ENCODE measurements at places on chromosomes 13 and 19.

- DNase-seq = peak; percentile 28
Measured at GRCh38 chr19:54136086-54136863, 1.3 kb upstream of the CNOT3 start.

- DNase-seq = no peak
Measured at GRCh38 chr19:45068041-45068440, 8.2 kb downstream of the ZNF296 start.

- peak; percentile 83 for DNase-seq
Measured at GRCh38 chr19:45577111-45577905, 7.3 kb downstream of the OPA3 start.

- no peak for DNase-seq
Measured at GRCh38 chr19:43409415-43409814, 5.3 kb upstream of the TEX101 start.

DNA sequence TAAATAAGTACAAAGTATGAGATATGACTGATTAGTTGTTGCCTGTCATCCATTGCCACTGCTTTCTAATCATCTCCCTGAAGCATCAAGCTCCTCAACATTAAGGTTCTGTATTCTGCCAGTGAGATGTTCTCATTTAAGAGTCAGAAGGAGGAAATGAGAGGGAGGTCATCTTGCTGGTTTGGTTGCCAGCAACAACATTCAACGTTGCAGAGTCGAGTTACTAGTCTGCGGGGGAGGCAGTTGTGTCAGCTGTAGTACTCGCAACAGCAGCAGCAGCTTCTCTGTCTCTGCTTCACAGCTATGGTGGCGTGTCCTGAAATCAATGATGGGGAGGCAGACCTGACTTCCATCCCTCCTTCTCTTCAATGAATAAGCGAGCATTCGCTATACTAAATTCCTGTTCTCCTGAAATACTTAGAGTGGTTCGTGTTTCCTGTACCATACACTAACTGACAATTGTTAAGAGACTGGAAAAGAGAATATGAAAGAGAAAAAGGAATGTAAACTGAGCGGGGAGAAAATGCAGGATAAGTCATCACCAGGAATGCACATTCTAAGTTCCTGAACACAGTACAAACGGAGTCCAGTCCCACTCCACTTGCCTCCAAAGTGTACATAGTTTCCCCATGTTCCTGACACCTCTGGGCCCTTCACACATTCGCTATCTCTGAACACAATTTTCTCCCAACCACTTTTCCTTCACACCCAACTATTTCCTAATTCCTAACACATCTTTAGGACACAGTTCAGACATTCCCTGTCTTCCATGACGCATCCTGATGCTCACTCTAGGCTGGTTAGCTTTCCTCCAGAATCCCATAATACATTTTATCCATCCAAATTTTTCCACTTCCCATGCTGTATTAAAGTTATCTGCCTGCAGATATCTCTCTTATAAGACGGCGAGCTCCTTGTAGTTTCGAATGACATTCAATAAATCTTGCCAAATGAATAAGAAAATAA lies 263.0 kb downstream of the KLF12 start:
- peak; percentile 62 for DNase-seq

DNA sequence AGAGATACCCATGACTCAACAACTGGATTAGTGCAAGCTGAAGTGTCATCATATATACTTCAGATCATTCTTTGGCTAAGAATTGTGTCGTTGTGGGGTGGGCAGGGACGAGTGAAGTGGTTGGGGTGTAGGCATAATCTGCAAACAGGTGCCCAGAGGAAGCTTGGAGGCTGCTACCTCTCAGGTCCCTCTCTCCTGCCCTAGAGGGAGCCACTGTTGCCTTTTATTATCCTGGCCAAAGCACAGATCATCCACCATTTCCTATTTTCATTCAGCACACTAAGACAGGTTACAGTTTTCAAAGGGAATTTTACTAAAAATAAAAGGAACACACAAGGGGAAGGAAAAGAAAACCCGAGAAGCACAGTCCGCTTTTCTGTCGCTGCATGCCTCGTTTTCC lies 126.6 kb downstream of the HS6ST3 start:
- no peak for DNase-seq

DNA sequence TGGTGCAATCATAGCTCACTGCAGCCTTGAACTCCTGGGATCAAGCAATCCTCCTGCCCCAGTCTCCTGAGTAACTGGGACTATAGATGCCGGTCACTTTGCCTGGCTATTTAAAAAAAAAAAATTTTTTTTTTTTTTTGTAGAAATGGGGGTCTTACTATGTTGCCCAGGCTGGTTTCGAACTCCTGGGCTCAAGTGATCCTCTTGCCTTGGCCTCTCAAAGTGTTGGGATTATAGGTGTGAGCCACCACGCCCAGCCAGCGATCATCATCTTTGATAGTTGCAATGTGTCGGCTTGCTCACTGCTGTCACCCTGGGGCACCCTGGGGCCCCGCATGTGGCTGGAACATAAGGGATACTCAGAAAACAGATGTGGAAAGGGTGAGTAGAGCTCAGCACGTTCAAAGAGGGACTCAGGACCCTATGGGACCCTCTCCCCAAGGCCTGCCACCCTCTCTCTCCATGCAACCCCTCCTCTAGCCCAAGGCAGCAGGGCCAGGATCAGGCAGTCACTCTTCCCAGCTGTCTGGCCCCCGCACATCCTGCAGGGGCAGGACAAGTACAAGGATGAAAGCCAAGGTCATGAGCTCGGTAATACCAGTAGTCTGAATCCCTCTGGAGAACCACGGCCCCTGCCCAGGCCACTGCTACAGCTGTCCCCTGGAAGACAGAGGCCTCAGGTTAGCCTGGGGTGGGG lies 6.5 kb upstream of the CCL25 start:
- no peak for DNase-seq

GRCh38 chr19:1182727-1183126 lies 8.7 kb upstream of the SBNO2 start:
- no peak for DNase-seq

DNA sequence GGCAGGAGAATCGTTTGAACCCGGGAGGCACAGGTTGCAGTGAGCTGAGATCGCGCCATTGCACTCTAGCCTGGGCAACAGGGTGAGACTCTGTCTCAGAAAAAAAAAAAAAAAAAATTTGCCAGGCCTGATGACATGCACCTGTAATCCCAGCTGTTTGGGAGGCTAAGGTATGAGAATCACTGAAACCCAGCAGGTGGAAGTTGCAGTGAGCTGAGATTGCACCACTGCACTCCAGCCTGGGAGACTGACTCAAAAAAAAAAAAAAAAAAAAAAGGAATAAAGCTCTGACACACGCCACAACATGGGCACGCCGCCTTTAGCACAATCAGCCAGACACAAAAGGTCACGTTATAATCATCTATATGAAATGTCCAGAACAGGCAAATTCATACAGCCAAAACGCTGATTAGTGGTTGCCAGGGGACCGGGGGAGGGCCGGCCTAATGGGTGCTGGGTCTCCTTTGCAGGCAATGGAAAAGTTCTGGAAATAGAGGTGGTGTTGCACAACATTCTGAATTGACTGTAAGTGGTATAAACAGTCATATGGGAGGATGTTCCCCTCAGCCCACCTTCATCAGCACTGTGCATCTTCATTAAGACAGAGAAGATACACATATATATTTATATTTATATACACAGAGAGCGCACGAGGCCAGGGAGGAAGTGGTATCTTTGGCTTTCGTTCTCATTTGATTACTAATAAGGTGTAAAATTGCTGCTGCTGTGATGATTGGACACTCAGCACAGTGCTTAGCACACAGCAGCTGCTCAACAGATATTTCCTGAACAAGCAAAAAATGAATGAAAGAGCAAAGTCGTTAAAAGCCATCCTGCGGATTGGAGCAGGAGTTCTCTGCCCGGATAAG lies 3.8 kb downstream of the HSPBP1 start:
- DNase-seq = no peak

GRCh38 chr13:60162096-60162495 lies 1.6 kb downstream of the DIAPH3 start:
- DNase-seq = no peak

DNA sequence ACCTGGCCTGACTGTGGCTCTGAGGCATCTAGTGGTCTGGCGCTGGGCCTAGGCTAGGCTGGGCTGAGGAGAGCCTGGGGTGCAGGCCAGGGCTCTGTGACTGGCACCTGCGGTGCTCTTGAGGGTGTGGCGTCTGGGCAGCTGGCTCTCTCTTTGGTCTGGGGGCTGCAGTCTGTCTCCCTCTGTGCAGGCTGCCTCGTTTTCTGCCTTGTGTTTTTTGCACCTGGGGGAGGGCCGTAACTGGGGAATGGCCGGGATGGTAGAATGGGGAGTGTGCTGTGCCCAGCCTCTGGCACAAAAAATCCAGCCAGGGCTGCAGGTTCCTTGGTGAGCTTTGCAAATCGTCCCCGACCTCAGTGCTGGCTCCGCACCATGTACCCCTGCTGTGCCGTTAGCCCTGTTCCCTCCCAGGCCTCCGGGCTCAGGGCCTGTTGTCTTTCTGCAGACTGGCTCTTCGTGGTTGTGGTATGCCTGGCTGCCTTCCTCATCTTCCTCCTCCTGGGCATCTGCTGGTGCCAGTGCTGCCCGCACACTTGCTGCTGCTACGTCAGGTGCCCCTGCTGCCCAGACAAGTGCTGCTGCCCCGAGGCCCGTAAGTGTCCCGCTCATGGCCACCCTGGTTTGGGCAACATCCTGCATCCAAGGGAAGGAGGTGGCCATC lies 6.5 kb upstream of the USF2 start:
- DNase-seq = no peak
